ENCODE measurements at places on chromosomes 2 and 18. TPM values are rescaled to one million over a fixed set of nuclear protein-coding genes. Genes with fewer than 3 reads are reported as not detected.

DNA sequence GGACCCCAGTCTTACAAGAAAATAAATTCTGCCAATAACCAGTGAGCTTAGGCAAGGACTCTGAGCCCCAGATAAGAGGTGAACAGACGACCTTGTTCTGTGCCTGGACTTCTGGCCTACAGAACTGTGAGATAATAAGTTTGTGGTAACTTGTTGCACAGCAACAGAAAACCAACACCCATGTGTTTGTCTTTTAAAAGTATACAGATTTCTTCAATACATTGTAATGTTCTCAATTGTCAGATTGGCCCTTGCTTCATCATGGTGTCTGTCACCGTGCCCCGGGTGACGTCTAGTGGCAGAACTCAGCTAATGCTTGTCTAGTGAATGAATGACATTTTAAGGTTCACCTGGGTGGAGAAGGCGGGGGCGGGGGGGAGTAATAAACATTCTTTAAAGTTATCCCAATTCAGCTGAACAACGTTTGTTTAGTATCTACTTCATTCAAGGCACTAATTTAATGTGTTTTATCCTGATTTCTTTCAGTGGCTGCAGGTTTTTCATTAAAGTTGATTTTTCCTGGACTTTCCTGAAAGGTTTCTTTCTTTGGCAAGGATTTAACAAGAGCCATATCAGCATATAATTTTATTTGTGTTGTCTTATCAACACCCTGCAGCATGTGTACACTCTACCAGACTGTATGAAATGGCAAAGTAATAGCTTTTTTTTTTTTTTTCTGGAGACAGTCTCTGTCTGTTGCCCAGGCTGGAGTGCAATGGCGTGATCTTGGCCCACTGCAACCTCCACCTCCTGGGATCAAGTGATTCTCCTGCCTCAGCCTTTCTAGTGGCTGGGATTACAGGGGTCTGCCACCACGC is 123.8 kb upstream of the DLX2 start:
- no peak overlapping the region for H3K27ac ChIP-seq
- H3K4me1 ChIP-seq: peaks cover 7% of the 10 kb centered on the region
- H3K27me3 ChIP-seq: no peaks in the 10 kb centered on the region
- H3K36me3 ChIP-seq: no peaks in the 10 kb centered on the region

GRCh38 chr2:202009019-202009481 is 24.6 kb upstream of the FZD7 start:
- no peak for DNase-seq
- H3K27me3 ChIP-seq: no peaks in the 10 kb centered on the region
- H3K4me3 ChIP-seq: no peak overlapping the region
- peaks cover 23% of the 10 kb centered on the region for H3K4me1 ChIP-seq
- H3K27ac ChIP-seq: peak overlapping the region; percentile 77

DNA sequence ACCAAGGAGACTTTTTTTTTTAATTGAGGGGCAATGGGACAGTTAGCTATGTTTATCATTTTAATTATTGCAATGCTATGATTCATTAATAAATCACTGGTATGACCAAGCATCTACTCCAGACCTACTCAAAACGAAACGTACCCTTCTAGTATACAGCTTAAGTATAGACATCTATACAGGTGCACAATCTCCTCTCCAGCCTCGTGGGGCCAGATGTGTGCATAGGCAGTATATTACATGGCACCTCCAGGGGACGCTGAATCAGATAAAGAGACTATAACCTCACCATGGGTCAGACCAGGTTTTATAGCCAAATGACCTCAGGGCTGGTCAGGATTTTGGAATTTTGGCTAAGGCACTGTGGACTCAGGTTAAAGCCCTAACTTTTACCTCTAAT is 86.6 kb downstream of the SS18 start:
- no peak overlapping the region for H3K27ac ChIP-seq
- no peak for DNase-seq
- no peaks in the 10 kb centered on the region for H3K27me3 ChIP-seq
- peaks cover 4% of the 10 kb centered on the region for H3K4me1 ChIP-seq
- no peak overlapping the region for H3K4me3 ChIP-seq

GRCh38 chr2:56713161-56713676 is 529.4 kb downstream of the CCDC85A start:
- H3K27me3 ChIP-seq: peaks cover 8% of the 10 kb centered on the region
- H3K4me3 ChIP-seq: no peak overlapping the region
- DNase-seq: no peak
- H3K27ac ChIP-seq: peak overlapping the region; percentile 63

GRCh38 chr2:129885735-129886134 is 93.7 kb upstream of the RAB6C start:
- no peak overlapping the region for H3K4me3 ChIP-seq
- DNase-seq: no peak
- peaks cover 6% of the 10 kb centered on the region for H3K4me1 ChIP-seq
- peaks cover 9% of the 10 kb centered on the region for H3K27me3 ChIP-seq
- H3K36me3 ChIP-seq: no peaks in the 10 kb centered on the region

GRCh38 chr18:12658426-12659138 is 675 bp upstream of the SPIRE1 start:
- H3K27me3 ChIP-seq: no peaks in the 10 kb centered on the region
- no peak for DNase-seq
- H3K4me3 ChIP-seq: peak overlapping the region; percentile 79

Gene SLC11A1
- total RNA-seq: 0.10 TPM
